ENCODE measurements at places on chromosomes 5 and 9.

- DNase-seq = no peak
Measured at GRCh38 chr5:115838885-115839518, 2.4 kb downstream of the ATG12 start.

- no peak for DNase-seq
Measured at GRCh38 chr9:82052081-82052480, 63.5 kb downstream of the SPATA31D1 start.

- DNase-seq = no peak
Measured at GRCh38 chr9:121818841-121819427, 167.5 kb downstream of the DAB2IP start.

- DNase-seq = no peak
Measured at GRCh38 chr9:109579191-109579948, 81.3 kb upstream of the PTPN3 start.

DNA sequence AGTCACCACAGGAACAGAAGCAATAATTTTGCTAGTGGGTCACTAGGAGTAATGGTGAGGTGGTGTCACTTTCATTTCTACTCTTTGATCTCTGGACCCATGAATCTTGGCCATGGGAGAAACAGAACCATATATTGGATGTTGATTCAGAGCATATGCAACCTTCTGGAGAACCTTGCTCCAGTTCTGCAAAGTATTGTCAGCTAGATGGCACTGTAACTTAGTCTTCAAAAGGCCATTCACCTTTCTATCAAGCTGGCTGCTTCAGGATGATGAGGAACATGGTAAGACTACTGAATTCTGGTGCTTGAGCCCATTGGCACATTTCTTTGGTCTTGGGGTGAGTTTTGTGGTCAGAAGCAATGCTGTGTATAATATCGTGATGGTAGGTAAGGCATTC, 129.1 kb upstream of the FBN2 start:
- DNase-seq = no peak

DNA sequence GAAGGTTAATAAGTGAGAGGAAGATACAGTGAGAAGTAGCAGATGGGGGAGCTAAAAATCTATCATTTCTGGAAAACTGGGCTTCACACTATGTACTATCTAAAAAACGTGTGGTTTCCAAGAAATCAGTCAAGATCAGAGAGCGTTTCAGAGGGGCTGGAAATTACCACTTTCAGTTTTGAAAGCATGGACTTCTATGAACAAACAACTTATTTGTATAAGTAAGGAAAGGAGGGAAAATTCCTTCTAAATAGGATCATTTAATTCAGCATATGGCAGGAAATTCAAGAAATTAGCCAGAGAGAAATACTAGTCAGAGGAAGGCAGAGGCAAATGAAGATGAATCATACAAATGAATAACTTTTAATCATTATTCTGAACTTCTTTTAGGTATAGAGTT, 11.3 kb downstream of the TNC start:
- no peak for DNase-seq

- no peak for DNase-seq
Measured at GRCh38 chr5:1378866-1379659, 34.2 kb upstream of the CLPTM1L start.

GRCh38 chr5:34929134-34929719, at the start of gene DNAJC21:
TSS of gene DNAJC21 (plus strand) at chr5:34929559. CDS start at chr5:34929820, 261 bp downstream.
- peak; percentile 97 for DNase-seq

DNA sequence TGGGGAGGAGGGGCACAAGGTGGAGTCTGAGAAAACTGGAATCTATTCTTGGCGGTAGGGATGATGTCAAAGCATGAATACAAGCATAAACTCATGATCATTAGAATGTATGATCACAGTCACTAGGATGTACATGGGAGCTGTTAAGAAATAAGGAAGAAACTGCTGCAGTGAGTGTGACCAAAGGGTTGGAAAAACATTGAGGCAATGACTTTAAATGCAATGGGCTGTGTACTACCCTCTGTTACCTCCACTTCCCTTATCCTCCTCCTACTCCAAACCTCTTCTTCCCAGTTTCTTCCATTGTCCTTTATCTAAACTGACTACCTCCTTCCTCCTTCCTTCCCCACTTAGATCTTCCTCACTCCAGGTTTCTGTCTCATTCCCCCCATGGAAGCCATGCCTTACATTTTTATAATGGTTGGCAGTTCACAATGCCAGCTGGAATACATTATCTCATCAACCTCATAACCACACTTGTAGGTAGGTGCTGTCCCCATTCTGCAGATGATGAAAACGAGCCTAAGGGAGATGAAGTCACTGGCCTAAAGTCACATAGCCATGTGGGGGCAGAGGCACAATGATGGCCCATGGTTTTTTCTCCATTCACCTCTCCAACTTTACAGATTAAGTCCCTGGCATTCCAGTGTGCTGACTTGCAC, 21.9 kb upstream of the TNFSF15 start:
- no peak for DNase-seq

DNA sequence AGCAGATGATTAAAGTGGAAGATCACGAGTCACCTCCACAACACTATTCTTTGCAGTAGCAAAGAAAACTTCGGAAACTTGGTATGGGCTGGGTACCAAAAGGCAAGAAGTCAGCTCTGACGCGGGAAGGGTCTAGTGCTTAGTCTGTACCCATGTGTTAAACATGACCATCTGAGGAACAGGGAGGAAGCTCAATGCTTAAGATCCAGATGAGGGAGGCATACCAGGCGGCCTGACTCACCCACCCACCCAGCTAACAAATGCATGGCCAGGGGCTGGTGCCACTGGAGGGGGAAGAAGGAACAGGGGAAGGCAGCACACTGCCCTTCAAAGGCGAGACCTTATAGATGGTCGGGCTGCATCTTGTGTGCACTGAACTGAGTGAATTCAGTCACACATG, 41.8 kb downstream of the CAMSAP1 start:
- no peak for DNase-seq

DNA sequence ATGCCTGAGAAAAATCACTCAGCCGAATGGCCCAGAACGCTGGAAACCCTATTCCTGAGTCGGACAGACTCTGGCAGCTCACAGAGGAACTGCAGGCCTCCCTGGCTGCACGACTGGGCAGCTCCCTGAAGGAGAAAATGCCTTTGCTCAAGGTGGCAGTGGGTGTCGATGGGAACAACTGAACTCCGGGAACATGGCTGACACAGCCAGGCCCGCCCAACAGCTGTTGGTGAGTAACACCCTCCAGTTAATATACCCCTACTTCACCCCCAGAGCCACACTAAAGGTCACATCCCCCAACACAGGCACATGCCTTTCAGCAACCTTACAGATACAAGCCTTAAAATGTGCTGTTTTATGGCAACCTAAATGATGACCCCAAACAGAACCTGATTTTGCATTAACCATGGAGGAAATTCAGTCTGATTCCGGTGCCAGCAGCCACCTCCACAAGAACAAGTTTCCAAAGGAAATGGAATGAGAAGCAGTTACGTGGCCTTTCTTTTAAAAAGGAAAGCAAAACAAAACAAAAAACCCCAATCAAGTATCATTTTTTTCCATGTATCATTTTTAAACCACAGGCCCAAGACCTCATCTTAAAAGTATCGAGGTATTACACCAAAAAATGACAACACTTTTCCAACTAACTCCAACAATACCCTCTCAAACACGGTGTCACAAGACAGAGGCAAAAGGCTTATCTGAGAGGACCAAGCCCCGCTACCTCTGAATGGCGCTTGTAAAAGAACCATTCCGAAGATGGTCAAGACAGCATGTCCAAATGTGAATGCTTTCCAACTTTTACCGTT, 3.1 kb downstream of the KLF9 start:
- DNase-seq = no peak

GRCh38 chr9:133115604-133116345, 5.3 kb downstream of the RALGDS start:
- peak; percentile 67 for DNase-seq

DNA sequence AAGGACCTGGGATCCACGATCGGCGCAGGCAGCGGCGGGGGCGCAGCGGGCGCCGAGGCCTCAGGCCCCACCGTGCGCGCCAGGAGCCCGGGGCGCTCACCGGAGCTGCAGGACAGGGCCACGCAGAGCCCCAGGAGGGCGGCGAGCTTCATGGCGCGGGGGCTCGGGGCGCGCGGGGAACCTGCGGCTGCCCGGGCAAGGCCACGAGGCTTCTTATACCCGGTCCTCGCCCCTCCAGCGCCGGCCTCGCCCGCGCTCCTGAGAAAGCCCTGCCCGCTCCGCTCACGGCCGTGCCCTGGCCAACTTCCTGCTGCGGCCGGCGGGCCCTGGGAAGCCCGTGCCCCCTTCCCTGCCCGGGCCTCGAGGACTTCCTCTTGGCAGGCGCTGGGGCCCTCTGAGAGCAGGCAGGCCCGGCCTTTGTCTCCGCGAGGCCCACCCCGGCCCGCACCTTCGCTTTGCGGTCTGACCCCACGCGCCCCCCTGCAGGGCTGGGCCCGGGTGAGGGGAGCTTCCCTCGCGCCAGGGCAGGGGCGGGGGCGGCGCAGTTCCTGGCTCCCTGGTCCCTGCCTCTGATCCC, at the start of gene SCGB3A1:
Gene SCGB3A1 (minus strand): TSS at position 189 of the 577 bp plus-strand sequence. CDS start 37 bp downstream, at position 152.
- no peak for DNase-seq

DNA sequence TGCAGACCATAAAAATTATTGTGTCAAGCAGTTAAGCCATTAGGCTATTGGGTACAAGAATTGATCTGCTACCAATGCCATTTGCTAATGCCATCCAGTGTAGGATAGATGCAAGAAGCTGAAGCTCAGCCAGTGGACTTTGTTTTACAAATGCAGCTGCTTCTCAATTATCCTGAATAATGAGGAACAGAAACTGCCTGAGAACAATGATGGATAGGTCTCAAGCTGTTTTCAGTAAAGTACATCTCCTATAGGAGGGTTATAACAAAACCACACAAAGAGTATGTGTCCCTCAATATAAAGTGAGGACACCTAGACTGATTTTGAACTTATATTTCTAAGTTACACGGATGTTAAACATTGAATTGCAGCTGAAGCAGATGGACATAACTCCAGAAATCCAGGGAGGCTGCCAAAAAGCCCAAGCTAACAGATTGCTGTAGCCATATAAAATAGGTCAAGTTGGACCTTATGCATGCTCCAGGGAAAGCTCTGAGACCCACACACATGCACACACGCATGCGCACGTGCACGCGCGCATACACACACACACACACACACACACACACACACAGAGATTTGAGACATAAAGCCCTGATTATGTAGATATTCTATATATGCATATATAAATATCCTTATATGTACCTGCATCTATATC, 482.7 kb upstream of the CD180 start:
- no peak for DNase-seq

DNA sequence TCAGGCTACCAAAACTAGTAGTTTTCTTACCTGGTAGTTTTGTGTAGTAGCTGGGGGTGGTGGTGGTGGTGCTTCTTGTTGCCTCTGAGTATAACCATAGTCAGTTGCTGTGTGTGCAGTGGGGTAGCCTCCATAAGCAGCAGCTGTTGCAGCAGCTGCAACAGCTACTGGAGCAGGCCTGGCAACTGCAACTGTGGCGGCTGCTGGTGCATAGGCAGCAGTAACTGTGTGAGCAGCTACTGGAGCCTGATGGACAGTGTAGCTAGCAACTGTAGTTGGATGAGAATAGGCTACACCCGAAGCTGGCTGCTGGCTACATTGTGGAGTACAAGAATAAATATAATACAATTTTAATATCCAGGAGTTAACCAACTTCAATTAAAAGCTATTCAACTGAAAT, 24.7 kb downstream of the ZFR start:
- DNase-seq = no peak

GRCh38 chr9:101569741-101570501, 24.8 kb downstream of the PPP3R2 start:
- no peak for DNase-seq

DNA sequence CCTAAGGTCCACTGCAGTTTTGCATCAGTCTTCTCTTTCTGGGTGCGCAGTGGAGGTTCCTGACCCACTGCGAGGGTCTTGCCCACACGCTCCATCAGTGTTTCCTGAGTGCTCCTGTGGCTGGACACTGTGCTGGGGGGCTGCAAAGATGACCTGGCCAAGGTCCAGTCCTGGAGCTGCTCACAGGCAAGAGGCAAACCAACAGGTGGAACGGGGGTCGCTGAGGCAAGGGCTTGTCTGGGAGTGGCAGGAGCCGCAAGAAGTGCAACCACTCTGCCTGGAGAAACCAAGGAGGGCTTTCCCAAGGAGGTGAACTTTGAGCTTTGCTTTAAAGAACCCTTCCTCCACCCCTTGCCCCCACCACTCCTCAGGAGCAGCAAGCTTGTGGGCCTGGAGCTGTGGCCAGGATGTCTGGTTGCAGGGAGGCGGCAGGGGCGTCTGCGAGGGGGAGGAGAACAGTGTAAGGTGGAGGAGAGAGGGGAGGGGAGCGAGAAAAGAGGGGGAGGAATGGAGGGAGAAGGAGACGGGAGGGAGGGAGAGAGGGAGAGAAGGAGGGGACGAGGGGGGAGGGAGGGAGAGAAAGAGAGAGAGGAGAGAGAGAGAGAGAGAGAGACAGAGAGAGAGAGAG, 444 bp upstream of the CPLX2 start:
- no peak for DNase-seq

- DNase-seq = no peak
Measured at GRCh38 chr5:543755-544674, 19.8 kb upstream of the SLC9A3 start.

- no peak for DNase-seq
Measured at GRCh38 chr5:134492568-134492967, 32.9 kb upstream of the JADE2 start.

GRCh38 chr9:133842721-133843227, 104.6 kb upstream of the SARDH start:
- no peak for DNase-seq

GRCh38 chr9:107779731-107780130, 290.2 kb upstream of the KLF4 start:
- no peak for DNase-seq
